GM13977 (cell line): ENCODE measurements at places on chromosomes 2 and 18.

DNA sequence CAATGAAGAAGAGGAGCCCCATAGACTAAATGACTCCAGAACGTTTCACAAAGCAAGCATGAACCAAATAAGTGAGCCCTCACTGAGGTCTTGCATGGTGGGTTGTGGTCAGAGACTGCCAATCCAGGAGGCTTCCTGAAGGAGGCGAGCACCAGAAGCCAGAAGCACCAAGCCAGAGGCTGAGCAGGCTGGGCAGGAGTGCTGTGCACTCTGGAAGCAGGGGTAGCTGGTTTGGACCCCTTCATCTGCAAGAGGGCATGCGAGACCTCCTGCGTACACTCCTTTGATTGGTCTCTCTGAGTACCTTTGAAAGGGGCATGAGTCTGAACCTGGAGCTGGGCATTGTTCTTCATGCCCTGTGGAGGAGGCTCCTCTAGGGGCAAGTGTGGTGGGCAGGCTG lies 192.5 kb downstream of the HAUS1 start:
- no peak for DNase-seq

GRCh38 chr18:4781873-4782272 lies 326.8 kb upstream of the DLGAP1 start:
- no peak for DNase-seq

DNA sequence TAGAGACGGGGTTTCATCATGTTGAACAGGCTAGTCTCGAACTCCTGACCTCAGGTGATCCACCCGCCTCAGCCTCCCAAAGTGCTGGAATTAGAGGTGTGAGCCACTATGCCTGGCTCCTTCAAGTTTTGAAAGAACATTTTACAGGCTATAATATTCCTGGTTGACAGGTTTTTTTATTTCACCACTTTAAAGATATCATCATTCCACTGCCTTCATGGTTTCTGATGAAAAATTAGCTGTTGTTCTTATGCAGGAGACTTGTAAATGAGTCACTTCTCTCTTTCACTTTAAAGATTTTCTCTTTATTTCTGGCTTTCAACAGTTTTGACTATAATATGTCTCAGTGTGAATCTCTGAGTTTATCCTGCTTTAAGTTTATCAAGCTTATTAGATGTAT lies 7.9 kb upstream of the ARPC2 start:
- DNase-seq = no peak

- no peak for DNase-seq
These were observed 159.8 kb downstream of the EN1 start for GRCh38 chr2:118687698-118688097.

DNA sequence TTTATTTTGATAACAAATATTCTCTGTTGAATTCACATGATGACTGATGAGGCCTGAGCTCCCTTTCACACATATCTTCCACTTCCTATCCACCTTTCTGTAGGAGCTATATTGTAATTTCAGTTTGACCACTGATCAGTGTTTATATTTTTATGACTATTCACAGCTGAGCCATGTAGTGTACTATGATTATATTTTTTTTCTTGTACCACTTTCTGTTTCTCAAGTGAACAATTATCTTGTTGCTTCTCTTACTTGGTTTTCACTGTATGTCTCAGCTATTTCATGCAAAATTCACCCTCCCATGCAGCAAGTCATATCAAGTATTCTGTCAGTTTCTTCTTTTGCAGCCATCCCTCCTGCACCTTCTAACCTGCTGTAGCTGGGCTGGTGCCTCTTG lies 78.4 kb downstream of the TMEM247 start:
- no peak for DNase-seq

- DNase-seq = no peak
These were observed 83.5 kb upstream of the CD226 start for GRCh38 chr18:70031221-70031620.
